ENCODE measurements at places on chromosomes 16 and 17. TPM values are rescaled to one million over a fixed set of nuclear protein-coding genes. Genes with fewer than 3 reads are reported as not detected.

Gene MMP2
- 2,683 TPM for total RNA-seq

Gene TSNAXIP1
- 1.9 TPM for total RNA-seq

Gene LPO
- total RNA-seq = not detected

Gene SMCR8
- total RNA-seq = 10.6 TPM

Gene SLC13A2
- total RNA-seq = not detected

Gene DNAH17
- not detected for total RNA-seq

Gene RMI2
- total RNA-seq = 0.94 TPM

Gene KRT23
- not detected for total RNA-seq

Gene GPR179
- total RNA-seq = not detected

Gene SLC6A2
- not detected for total RNA-seq

Gene TMEM238L
- not detected for total RNA-seq

Gene PRR35
- total RNA-seq = under 0.01 TPM

Gene GAST
- not detected for total RNA-seq

Gene NEUROD2
- not detected for total RNA-seq

Gene SMPD3
- not detected for total RNA-seq

Gene PIMREG
- not detected for total RNA-seq

Gene CA5A
- total RNA-seq = not detected

Gene KRTAP3-2
- not detected for total RNA-seq

Gene GPR142
- not detected for total RNA-seq

Gene ADAMTS18
- 0.38 TPM for total RNA-seq

Gene IFI35
- 20.4 TPM for total RNA-seq

Gene CRYBA1
- total RNA-seq = not detected

Measured in smooth muscle cell of the coronary artery (primary cell).